Fibroblast of villous mesenchyme (primary cell): ENCODE measurements at places on chromosomes 6 and 20. TPM values are rescaled to one million over a fixed set of nuclear protein-coding genes. Genes with fewer than 3 reads are reported as not detected.

MOG gene
- not detected in 2 replicates for total RNA-seq

RBPJL gene
- total RNA-seq: not detected in 2 replicates

ABHD16B gene
- not detected in 2 replicates for total RNA-seq

WFDC10B gene
- total RNA-seq: not detected in 2 replicates

CENPW gene
- 11.3 and 12.5 TPM in 2 replicates for total RNA-seq

CLDN20 gene
- total RNA-seq: not detected in 2 replicates

CBLN4 gene
- total RNA-seq: not detected in 2 replicates

C6orf58 gene
- not detected in 2 replicates for total RNA-seq

ENPP4 gene
- total RNA-seq: 0.32 and 2.2 TPM in 2 replicates

TGM3 gene
- total RNA-seq: not detected in 2 replicates

SLC22A23 gene
- total RNA-seq: 2.2 and 2.6 TPM in 2 replicates

MYLK4 gene
- total RNA-seq: 0.43 and 0.64 TPM in 2 replicates

COL11A2 gene
- total RNA-seq: under 0.01 and 0.32 TPM in 2 replicates

MAK gene
- total RNA-seq: not detected in 2 replicates

ARFGAP1 gene
- total RNA-seq: 85.5 and 109 TPM in 2 replicates

C6orf118 gene
- total RNA-seq: not detected in 2 replicates

ASCC3 gene
- total RNA-seq: 104 and 165 TPM in 2 replicates

SMLR1 gene
- not detected in 2 replicates for total RNA-seq

PPP1R11 gene
- total RNA-seq: 23.7 and 33.2 TPM in 2 replicates

BTN2A1 gene
- 16.8 and 21.6 TPM in 2 replicates for total RNA-seq

TPX2 gene
- 35.4 and 62.2 TPM in 2 replicates for total RNA-seq

RCAN2 gene
- 1.7 and 1.9 TPM in 2 replicates for total RNA-seq

APOM gene
- total RNA-seq: 0.43 and 0.97 TPM in 2 replicates

FERMT1 gene
- total RNA-seq: 4.3 and 4.5 TPM in 2 replicates

IP6K3 gene
- total RNA-seq: 2.6 and 6.0 TPM in 2 replicates

RAB44 gene
- under 0.01 TPM in 1 of 2 replicates, not detected in the other for total RNA-seq

PERP gene
- total RNA-seq: 11.0 and 11.2 TPM in 2 replicates

ZBTB12 gene
- 1.9 and 3.0 TPM in 2 replicates for total RNA-seq

GRM1 gene
- under 0.01 TPM in 1 of 2 replicates, not detected in the other for total RNA-seq

DEK gene
- total RNA-seq: 113 and 117 TPM in 2 replicates

SEMG1 gene
- not detected in 2 replicates for total RNA-seq

TRERF1 gene
- 6.4 and 6.5 TPM in 2 replicates for total RNA-seq
